ENCODE measurements at places on chromosomes 12 and 14.
A peak's percentile ranks its signal among the peaks of the same experiment; 100 is the strongest.

DNA sequence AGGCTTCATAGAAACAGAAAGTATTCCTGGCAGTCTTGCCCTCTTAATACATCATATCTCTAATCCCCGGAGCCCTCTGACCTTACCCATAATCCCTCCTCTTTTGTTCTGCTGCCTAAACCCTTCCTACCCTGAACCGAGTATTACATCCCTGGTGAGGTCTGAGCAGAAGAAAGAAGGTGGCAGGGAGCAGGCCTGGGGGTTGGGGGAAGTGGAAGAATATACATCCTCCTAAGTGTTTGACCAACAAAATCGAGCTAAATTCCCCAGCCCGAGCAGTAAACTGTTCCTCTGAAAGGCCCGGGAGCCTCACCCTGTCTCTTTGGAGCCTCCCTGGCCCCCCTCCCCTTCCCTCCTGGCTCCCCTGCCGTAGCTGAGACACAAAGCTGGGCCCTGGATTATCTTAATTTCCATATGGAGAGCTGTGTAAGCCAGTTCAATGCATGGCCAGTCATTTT, 192.6 kb upstream of the LHX5 start:
- DNase-seq = no peak

GRCh38 chr14:37650356-37651037, 55.1 kb downstream of the TTC6 start:
- DNase-seq = no peak

GRCh38 chr14:74620497-74620921, 8.5 kb upstream of the LTBP2 start:
- DNase-seq = peak; percentile 66

GRCh38 chr14:67515386-67516079, 17.6 kb upstream of the PLEKHH1 start:
- DNase-seq = peak; percentile 75

GRCh38 chr14:103028772-103029171, 28.6 kb downstream of the CDC42BPB start:
- DNase-seq = no peak

DNA sequence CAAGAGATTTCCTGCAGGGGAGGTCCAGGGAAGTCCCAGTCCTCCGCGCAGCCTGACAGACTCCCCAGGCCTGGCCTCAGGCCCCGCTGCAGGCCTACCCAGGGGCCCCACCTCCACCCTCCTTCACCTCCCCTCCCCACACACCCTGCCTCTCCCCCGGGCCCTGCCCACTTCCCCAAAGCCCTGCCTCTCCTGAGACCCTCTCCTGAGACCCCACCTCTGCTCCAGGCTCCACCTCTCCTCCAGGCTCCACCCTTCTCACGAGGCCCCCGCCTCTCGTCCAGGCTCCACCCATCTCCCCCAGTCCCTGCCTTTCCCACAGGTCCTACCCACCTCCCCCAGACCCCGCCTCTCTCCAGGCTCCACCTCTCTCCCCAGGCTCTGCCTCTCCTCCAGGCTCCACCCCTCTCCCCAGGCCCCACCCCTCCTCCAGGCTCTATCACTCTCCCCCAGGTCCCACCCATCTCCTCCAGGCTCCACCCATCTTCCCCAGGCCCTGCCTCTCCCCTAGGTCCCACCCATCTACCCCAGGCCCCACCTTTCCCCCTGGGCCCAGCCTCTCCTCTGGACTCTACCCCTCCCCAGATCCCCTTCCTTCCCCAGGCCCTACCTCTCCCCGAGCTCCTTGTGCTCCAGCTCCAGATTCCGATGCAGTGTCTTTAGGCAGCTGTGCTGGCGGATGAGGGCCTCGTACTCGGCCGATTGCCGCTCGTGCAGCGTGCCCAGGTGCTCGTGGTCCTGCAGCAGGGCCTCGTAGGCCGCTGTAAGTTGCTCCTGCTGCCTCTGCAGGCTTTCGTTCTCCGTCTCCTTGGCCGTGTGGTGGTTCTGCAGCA, 58.8 kb upstream of the GPR68 start:
- DNase-seq = peak; percentile 100

GRCh38 chr12:2295941-2296461, 243.2 kb downstream of the CACNA1C start:
- peak; percentile 55 for DNase-seq
